ENCODE measurements at places on chromosomes 11 and 22.

GRCh38 chr22:39433476-39434242 lies 23.2 kb upstream of the MGAT3 start:
- no peak for DNase-seq

GRCh38 chr11:110219006-110219785 lies 77.2 kb downstream of the RDX start:
- DNase-seq, result peak; percentile 47

DNA sequence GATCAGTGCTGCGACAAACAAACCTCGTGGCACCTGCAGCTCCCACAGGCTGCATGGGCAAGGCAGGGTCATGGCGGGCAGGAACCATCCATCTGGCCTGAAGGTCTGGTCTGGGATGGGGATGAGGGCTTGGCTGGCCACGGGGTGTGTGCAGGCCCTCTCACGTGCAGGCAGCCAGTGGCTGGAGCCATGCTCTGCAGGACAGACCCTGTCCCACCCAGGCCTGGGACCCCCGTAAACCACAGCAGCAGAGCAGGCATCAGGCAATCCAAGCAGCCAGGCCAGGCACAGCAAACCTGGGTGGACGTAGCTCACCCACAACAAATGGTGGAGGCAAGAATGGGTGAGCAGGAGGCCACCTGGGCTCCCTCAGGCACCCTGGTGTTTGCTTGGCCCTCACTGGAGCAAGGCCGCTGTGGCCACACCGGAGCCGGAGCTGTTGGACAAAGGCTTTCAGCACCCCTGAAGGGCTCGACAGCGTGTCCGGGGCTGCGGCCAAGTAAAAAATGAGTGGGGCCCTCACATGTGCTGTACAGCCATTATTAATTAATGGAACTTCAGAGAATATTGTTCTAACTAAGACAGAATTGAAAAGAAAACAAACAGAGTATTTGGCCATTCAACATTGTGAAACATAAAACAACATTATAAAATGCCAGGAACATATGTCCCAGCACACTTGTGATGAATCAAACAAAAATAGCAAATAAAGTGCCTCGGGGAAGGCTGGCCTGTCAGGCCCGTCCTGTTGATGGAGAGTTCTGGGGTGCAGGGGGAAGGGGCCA lies 24.0 kb upstream of the GNB1L start:
- DNase-seq, result no peak

- no peak for DNase-seq
These were observed 18.3 kb downstream of the ANKK1 start for GRCh38 chr11:113405724-113406478.

GRCh38 chr11:9060700-9061111 lies 30.7 kb downstream of the SCUBE2 start:
- no peak for DNase-seq

DNA sequence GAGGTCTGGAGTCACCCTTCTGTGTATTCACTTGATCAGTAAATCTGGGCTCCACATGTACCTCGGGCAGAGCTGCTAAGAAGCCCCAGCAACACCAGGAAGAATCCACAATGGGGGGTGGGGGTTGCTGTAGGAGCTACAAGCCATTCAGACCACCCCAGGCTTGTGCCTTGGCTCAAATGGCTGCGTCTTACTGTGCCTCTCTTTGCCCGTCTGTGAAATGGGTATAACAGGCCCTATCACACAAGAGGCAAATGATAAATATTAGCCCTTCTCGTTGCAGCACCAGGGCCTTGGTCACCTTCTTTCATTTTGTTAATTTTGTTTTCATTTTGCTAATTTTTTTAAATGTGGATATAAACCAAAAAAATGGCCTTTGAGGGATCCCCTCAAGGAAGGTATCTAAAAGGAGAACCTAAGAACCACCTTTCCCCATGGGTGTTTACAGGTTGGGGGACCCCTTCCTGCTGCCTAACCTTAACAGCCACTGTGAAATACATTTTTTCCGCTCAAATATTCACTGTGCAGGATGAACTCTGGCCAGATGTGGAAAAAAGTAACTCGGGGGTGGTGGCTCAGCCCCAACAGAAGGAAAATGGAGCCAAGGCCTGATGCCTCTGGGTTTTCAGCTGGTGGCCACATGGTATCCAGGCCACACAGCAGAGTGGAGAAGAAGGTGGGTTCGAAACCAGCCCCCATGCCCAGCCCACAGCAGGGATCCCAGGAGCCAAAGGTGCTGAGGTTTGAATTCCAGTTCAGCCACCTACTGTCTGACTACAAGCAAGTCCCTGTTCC lies 284.0 kb downstream of the MN1 start:
- DNase-seq, result no peak

DNA sequence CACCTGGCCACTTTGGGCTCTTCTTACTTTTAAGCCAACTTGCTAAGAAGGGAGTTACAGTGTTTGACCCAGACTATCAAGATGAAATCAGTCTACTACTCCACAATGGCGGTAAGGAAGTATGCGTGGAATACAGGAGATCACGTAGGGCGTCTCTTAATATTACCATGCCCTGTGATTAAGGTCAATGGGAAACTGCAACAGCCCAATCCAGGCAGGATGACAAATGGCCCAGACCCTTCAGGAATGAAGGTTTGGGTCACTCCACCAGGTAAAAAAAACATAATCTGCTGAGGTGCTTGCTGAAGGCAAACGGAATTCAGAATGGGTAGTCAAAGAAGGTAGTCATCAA lies 1.0 kb upstream of the YPEL4 start:
- DNase-seq, result no peak

- DNase-seq, result peak; percentile 34
These were observed 14.3 kb upstream of the BCL9L start for GRCh38 chr11:118939953-118940598.

GRCh38 chr11:85758480-85759039 lies 52.4 kb downstream of the SYTL2 start:
- no peak for DNase-seq

- no peak for DNase-seq
These were observed 2925.9 kb upstream of the OR11H1 start for GRCh38 chr22:12601870-12602779.

DNA sequence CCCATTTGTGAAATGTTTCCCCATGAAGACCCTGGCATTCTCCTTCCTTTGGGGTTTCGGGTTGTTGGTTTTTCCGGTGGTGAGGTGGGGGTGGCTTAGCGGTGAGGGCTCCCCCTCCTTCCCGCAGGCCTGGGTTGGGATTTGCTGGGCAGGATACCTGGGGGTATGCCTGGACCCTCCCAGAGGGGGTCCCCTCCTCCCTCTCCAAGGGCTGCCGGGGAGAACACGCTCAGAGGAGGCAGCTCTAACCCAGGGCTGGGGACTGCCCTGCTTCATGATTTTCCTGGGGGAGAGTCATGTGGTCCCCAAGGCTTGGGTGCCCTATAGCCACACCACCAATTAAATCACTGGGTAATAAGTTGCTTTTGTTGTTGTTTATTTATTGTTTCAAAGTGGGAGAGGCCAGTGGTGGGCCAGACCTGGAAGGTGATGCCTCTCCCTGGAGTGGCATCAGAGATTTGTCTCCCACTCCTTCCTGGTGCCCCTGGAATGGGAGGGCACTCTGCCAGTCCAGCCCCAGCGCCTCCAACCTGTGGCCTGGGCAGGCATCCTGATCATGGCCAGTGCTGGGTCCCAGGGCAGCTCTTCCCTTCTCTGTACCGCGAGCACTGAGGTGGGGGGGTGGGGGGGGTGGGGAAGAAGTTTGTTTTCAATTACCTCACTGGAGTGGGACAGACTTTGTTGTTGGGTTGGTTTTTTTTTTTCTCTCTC lies 1.3 kb upstream of the CLCF1 start:
- DNase-seq, result no peak

DNA sequence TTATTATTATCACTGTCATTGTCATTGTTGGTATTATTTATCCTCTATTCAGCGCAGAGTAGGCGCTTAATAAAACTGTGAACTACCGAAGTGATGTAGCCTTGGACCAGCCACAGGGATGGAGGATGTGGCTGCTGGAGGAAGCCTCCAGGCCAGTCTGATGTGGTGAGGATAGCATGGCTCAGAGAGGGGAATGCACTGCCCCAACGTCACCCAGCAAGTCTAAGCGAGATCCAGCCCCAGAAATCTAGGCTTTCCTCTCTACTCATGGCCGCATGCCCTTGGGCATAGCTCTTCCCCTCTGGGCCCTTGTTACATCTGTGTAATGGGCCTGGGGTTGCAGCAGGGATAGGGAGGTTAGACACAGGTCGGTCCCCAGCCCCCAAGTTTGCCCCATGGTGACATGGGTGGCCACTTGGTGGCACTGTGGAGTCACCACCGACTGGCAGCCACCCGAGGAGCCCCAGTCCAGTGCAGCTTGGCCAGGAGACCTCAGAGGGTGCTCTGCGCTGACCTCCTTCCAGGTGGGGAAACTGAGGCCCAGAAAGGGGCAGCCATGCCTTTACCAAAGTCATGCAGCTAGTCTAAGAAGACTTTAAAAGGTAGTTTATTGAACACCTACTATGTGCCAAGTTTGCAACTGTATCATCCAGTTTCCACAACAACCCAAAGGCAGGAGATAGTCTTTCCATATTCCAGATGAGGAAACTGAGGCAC lies 395.7 kb downstream of the MN1 start:
- DNase-seq, result peak; percentile 65

GRCh38 chr11:121890377-121890776 lies 225.6 kb downstream of the BLID start:
- peak; percentile 76 for DNase-seq

- peak; percentile 95 for DNase-seq
These were observed 55.1 kb downstream of the PACSIN2 start for GRCh38 chr22:42959576-42960509.

DNA sequence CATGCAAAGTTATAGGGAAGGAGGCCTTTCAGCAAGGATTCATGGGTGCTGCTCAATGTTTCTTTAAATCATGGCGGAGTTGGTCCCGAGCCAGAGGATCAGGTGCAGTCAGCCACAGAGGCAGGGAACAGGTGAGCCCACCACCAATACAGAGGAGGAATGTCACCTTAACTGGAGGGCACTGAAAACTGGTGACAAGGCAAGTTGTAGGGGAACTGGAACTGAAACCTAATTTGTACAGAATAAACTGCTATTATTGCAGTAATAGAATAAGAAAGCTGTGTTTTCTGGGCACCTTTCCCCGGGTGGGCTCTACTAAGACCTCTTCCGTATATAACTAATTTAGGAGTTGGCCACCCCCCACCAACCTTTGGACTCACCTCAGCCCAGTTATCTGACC lies 296.0 kb upstream of the NARS2 start:
- no peak for DNase-seq

DNA sequence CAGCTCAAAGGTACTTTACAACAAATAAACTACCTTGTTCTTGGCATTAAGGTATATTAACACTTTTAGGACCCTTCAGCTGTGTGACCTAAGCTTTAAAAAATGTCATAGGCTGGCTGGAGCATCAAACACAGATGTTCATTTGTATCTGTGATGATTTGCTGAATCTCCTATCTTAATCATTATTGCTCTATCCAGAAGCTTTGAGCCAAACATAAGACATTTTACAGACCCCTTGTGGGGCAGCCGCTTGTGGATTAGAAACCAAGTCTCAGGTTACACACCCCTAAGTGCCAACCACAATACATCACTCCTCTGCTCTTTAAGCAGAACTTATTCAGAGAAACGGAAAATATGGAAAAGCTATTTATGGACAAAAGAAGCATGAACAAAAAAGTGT lies 394.2 kb upstream of the CCDC90B start:
- DNase-seq, result no peak
